ENCODE measurements at places on chromosomes 6 and 20. TPM values are rescaled to one million over a fixed set of nuclear protein-coding genes. Genes with fewer than 3 reads are reported as not detected.

COX4I2 gene
- total RNA-seq: not detected

SGK1 gene
- 13.0 TPM for total RNA-seq

VGLL2 gene
- not detected for total RNA-seq

RBL1 gene
- total RNA-seq: 10.5 TPM

ZNF322 gene
- total RNA-seq: 59.9 TPM

MEP1A gene
- not detected for total RNA-seq

All from endodermal cell (in vitro differentiated cells).